NCI-H2227 treated with DMSO at 0.1 percent for 48 hours (cell line): ENCODE measurements at places on chromosomes 2 and 18.
A peak's percentile ranks its signal among the peaks of the same experiment; 100 is the strongest.

DNA sequence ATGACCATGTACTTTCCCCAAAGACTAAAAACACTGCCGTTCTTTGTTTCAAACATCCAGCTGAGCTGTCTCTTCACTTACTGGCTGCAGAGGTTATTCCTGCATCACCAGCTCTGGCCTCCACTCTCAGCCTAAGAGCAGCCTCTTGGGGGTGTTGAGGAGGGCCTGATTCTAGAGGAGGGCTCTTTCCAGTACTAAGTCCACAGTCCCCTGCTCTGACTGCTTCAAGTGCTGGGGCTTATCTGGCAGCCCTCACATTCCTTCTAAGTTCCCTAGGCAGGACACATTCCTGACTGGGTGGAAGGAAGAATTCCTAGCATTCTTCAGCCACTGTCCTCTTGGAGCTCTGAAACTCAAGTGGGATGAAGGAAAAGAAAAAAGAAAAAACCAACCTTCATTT, 32.9 kb upstream of the EHBP1 start:
- DNase-seq = no peak

- no peak for DNase-seq
Measured at GRCh38 chr18:903701-904100, 970 bp upstream of the ADCYAP1 start.

DNA sequence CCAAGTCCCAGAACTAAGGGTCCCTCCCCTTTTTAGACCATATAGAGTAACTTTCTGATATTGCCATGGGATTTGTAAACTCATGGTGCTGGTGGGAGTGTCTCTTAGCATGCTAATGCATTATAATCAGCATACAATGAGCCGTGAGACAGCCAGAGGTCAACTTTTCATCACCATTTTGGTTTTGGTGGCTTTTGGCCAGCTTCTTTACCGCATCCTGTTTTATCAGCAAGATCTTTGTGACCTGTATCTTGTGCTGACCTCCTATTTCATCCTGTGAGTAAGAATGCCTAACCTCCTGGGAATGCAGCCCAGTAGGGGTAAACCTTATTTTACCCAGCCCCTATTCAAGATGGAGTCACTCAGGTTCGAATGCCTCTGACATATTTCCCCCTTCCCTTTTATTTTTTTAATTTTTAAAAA, 148.2 kb downstream of the PHLPP1 start:
- DNase-seq = no peak

- no peak for DNase-seq
Measured at GRCh38 chr2:72603481-72603880, 222.4 kb downstream of the EXOC6B start.

DNA sequence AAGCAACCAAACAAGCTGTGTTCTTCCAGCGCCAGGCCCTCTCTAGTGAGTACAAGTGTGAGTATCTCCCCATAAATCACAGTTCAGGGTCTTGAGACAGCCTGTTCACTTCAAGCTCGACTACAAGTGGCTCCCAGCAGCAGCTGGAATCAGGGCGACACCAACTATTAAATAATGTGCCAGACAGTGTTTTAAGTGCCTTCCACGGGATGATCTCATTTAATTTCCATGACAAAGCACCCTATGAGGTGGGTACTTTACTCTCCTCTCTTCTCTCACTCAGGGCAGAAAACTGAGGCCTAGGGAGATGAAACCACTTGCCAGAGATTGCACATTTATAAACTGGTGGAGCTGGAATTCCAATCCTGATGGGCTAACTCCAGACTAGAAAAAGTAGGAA, 2.6 kb upstream of the FAM136A start:
- peak; percentile 79 for DNase-seq

GRCh38 chr2:201882353-201883090, 76.2 kb downstream of the CDK15 start:
- DNase-seq = peak; percentile 21

DNA sequence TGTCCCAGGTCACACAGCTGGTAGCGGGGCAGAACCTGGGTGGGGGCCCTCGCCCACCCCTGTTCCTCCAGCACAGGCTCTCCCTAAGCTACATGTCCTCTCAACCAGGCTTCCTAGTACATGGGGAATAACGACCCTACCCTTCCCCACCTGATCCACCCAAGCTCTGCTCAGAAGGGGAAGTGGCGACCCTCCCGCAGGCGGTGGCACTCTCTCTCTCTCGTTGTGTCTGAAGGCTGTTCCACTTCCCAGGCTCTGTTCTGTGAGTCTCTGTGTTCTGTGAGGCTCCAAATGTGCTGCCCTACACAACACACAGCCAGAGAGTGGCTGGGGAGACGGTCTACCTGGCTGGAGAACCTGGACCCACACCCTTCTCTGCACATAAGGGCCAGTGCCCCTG, 135.8 kb downstream of the COPS8 start:
- no peak for DNase-seq

- no peak for DNase-seq
Measured at GRCh38 chr2:9201185-9201891, 5.3 kb upstream of the ASAP2 start.

- no peak for DNase-seq
Measured at GRCh38 chr2:109699646-109700045, 85.5 kb downstream of the SOWAHC start.

- no peak for DNase-seq
Measured at GRCh38 chr2:66604326-66604725, 169.4 kb downstream of the MEIS1 start.

DNA sequence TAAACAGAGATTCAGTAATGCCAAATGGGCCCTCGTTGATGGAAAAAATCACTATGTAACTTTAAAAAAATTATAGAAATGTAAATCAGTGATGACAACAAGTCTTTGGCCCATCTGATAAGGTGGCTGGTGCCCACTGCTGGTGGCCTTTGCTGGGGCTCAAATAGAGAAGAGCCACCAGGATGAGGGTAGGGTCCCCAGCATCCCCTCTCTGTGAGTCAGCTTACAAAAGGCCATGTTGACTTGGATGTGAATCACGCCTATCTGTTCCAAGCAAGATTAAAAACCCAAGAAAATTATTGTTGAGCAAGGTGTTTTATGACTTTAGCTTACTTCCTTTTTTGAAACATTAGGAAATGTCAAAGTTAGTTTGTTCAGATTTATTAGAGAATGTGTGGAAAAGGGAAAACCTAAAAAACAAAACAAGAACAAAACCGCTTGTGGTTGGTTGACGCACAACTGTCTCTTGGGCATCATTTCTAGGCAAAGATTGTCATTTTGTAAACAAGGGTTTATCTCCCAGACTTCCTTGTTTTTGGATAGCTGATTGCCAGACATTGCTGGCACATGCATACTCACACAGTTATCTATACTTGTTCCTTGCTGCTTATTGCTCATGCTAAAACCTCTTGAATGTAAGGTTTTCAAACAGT, 53.7 kb upstream of the ZNF396 start:
- no peak for DNase-seq

GRCh38 chr2:159873258-159873657, 75.2 kb upstream of the CD302 start:
- no peak for DNase-seq

GRCh38 chr2:30382995-30383394, 64.1 kb upstream of the LCLAT1 start:
- peak; percentile 24 for DNase-seq

- no peak for DNase-seq
Measured at GRCh38 chr2:120538691-120539423, 192.9 kb downstream of the INHBB start.

GRCh38 chr18:32847691-32848090, 74.9 kb upstream of the KLHL14 start:
- no peak for DNase-seq

DNA sequence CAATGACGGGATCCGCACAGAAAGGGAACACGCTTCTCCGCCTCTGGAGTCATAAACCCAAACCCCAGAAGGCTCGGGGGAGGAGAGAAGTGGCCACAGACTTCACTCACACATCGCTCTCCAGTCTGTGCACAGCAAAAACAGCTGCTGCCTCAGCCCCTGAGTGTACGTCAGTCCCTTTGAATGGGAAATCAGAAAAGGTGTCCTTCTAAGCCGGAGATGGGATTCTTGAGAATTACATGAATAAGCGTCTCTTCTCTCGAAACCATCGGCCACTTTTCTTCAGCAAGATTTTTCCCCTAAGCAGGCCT, 78.3 kb downstream of the PDCL3 start:
- DNase-seq = no peak

DNA sequence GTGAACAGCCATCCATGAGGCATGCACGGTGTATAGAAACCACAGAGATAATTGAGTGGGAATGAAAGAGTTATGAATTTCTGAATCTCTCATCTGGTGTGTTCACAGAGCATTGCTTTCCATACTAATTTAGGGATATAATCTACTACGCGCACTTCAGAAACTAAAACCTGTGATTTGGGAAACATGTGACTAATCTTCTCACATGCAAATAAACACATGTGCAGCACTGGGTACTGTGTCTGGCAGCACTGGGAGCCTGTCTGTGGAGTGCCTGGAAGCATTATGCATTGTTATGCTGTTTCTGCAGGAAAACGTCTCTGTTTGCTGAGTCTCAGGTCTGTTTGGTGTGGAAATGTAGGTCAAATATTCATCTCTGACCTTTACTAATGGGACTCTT, 287.3 kb downstream of the CMPK2 start:
- DNase-seq = peak; percentile 9

- no peak for DNase-seq
Measured at GRCh38 chr2:182646763-182647498, 69.1 kb upstream of the DNAJC10 start.

GRCh38 chr18:74012954-74013630, 134.5 kb downstream of the FBXO15 start:
- no peak for DNase-seq

DNA sequence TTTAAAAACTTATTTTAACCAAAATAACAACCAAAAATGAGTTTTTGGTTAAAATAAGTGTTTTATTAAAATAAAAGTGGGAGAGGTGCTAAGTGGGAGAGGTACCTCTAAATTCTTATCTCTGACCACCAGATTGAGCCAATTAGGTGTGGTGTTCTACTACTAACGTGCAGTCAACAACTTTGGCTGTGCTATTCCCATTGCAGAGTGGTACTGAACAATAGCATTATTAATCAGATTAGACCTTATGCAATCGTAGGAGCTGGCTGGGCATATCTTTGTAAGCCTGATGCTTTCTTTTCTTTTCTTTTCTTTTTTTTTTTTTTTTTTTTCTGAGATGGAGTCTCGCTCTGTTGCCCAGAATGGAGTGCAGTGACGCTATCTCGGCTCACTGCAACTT, 38.9 kb downstream of the RAB27B start:
- no peak for DNase-seq

GRCh38 chr2:191325651-191326365, 80.6 kb downstream of the MYO1B start:
- no peak for DNase-seq

DNA sequence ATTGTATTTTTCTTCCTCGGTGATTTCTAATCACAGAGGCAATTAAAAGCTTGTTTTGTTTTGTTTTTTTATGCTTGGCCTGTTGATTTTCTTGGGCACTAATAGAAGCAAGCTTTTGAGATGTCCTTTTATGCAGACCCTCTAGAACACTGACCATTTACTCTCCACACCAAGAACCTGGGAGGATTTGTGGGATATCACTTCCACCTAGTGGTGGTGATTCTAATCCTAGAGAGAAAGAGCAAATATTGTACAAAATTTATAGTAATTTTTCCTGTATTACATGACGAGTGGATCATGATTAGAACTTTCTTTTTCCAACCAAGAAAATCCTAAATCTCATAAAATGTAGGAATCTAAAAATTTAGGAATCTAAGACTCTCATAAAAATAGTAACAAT, 23.4 kb downstream of the NEMP2 start:
- DNase-seq = peak; percentile 69

GRCh38 chr2:190575263-190575662, 40.7 kb upstream of the NEMP2 start:
- DNase-seq = no peak

DNA sequence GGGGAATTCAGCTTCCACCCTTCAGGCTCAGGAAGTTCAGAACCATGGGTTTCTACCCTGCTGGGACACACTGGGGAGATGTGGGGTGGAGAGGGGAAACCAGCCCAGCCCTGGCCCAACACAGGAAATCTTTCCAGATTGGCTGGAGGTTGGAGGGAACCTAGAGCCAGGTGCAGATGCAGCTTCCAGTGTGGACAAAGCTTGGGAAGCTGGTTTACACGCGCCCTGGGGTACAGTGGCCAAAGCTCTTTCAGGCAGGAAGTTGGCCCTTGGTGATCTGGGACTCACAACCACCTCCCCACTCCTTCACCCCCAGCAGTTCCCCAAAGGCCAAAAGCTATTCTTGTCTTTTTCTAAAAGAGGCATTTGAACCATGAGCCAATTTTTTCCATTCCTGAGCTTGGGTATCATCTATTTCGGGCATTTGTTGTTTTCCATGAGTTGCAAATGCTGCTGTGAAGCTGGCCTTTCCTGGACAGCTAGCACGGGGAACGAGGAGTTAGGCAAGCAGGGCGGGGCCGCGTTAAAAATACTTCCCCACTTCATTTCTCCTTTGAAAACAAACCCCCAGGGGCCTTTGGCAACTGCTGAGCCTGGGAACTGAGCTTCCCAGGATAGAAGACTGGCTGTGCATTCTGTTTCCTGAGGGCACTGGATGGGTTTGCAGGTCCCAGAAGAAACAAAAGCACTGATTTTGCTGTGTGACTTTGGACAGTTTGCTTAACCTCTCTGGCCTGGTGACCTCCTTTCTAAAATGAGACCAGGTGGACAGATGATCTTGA, 3.1 kb upstream of the ARID5A start:
- DNase-seq = no peak

DNA sequence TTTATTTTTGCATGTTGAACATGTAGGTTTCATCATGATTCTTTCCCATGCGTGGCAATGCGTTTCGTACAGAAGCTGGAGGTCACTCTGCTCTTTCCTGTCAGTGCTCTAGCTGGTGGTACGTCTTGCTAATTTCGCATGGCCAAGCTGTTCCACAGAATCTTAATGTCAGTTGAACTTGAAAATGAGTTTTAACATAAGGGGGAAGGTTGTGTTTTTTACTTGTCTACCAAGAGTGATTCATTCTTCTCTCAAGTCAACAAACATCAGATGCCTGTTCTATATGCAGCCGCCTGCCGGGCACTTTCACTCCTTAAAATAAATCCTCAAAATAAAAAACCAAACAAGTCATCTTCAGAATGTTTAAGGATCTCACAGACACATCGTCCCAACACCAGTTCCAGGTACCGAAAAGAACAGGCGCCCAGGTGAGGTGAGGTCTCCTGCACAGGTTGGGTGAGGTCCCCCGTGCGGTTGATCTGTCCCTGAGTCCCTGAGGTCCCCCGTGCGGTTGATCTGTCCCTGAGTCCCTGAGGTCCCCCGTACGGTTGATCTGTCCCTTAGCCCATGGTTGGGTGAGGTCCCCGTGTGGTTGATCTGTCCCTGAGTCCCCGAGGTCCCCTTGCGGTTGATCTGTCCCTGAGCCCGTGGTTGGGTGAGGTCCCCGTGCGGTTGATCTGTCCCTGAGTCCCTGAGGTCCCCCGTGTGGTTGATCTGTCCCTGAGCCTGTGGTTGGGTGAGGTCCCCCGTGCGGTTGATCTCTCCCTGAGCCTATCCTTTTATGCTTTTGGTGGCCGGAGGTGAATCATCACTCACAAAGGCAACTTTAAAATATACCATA, 57.0 kb upstream of the KCNG2 start:
- DNase-seq = no peak

- no peak for DNase-seq
Measured at GRCh38 chr2:343355-343754, 55.5 kb upstream of the ALKAL2 start.
